ENCODE measurements at places on chromosomes 2 and 18.

- no peak for DNase-seq
These were observed 89.1 kb upstream of the GCFC2 start for GRCh38 chr2:75799859-75800258.

- peak; percentile 63 for DNase-seq
These were observed 68.1 kb upstream of the CSRNP3 start for GRCh38 chr2:165401285-165401852.

GRCh38 chr2:170816504-170817092 lies at the start of gene GAD1:
Gene GAD1 (plus strand): TSS chr2:170816887. CDS start chr2:170818592, 1,705 bp downstream.
- peak; percentile 86 for DNase-seq

- no peak for DNase-seq
These were observed 86.1 kb downstream of the INPP5D start for GRCh38 chr2:233146194-233146593.

- no peak for DNase-seq
These were observed 45.0 kb downstream of the NBEAL1 start for GRCh38 chr2:203059567-203060240.

DNA sequence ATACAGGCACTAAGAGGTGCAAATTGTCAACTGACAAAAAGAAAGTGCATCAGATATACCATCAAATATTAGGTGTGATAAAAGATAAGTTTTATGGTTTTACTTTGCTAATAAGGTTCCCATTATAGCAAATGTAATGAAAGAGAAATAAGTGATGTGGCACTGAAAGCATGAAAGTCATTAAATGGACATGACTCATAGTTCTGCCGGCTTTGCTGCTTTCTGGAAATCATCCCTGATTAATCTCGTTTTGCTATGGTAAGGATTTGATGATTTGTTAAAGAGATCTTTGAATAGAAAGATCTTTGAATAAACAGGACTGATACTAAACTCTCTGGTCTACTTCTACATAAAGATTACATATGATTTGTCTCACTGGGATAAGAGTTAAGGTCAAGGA lies 72.7 kb downstream of the CLIP4 start:
- no peak for DNase-seq

DNA sequence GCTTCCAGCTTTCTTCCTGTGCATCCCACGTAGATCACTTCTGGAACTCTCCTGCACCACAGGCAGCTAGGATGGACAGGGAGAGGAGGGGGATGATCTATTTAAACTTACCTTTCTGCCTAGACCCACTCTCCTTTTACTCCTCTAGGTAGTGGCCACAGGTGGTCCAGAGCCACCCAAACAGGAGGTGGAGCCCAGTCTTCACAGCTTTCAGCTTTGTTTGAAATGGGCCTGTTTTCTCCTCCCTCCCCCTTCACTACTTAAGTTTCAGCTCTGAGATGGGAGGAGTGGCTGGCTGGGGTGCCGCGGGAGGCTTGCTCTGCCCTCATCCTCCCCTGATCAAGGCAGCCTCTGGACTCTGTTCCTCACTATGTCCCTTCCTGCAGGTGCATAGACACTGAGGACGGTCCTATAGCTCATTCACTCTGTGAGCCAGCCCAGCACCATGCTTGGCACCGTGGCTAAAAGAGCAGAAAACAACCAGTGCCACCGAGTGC lies 12.6 kb upstream of the CELF4 start:
- DNase-seq: no peak

- no peak for DNase-seq
These were observed 2.9 kb upstream of the RRM2 start for GRCh38 chr2:10119601-10120157.

DNA sequence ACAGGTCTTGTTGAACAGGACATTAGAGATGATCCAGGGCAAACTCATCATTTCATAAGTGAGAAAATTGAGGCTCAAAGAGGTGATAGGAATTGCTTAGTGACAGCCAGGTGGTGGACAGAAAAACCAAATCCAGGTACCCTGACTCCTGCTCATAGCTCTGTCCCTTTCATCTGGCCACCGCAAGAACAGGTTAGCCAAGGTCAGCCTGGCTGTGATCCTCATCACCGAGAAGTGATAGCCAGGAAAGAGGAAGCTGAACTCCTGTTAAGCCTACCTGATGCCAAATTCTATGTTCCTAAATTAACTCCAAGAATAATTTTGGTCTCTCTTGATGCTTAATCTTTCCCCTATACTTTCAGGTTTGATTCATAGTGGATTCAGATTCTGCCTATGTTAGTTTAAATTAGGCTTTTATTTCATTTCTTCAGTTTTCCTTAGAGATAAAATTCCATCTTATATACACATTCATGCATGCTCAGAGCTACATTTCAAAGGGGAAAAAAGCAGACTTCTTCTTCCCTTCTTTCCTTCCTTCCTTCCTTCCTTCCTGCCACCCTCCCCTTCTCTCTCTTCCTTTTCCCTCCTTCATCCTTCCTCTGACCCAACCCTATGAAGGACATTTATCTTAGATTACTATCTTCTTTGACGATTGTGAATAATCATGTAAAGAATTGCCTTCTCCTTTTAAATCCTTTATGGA lies 17.3 kb upstream of the CRIM1 start:
- no peak for DNase-seq

GRCh38 chr18:7307030-7307429 lies 76.1 kb downstream of the LRRC30 start:
- DNase-seq: no peak

DNA sequence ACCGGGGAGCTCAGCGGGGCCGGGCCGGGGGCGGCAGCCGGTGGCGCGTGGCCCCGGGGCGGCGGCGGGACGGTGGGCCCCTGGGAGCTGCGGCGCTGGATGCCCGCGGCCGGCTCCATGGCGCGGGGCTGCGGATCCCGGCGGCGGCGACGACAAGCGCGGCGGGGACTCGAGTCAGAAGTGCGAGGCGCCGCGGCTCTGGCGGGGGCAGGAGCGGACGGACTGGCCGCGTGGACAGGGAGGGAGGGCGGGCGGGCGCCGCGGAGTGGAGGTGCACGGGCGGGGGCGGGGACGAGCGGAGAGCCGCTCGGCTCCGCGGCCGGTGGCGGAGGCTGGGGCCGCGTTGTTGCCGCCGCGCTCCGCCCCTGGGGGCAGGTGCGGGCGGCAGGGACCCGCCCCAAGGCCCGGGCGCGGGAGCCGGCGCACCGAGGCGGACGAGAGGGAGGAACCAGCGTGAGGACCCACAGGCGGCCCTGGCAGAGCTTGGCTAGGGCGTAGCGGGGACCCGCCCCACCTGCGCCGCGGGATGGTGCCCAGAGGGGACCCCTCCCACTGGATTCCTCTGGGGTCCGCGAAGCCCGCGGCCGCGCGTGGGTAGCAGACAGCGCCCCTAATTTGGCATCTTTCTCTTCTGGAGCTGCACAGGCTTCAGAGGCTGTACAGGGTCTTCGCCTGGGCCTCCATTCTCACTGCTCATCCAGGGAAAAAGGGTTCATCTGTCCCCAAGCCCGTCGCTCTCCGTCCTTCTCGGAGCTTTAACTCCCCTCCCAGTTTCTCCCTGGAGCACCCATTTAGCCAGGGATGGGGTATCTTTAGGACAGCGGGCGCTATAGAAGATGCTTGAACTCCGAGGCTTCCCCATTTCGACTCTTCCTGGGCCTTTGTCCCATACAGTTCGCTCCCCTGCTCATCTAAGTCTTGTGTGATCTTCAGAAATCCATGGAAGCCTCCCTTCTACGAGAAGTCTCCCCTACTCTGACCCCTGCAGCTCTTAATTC lies at the start of gene TMEM163:
TMEM163 (minus strand) TSS at position 184 of the 998 bp plus-strand sequence.
- DNase-seq: no peak

Data from AML-193 (cell line).